ENCODE measurements at places on chromosomes 6 and 20. TPM values are rescaled to one million over a fixed set of nuclear protein-coding genes. Genes with fewer than 3 reads are reported as not detected.

- DNase-seq, result no peak
Observed at GRCh38 chr6:144106206-144106605, 10.8 kb upstream of the SF3B5 start.

- DNase-seq, result no peak
Observed at GRCh38 chr6:108210556-108210955, 44.7 kb downstream of the NR2E1 start.

- no peak for DNase-seq
Observed at GRCh38 chr6:138424004-138424904, 20.2 kb downstream of the HEBP2 start.

DNA sequence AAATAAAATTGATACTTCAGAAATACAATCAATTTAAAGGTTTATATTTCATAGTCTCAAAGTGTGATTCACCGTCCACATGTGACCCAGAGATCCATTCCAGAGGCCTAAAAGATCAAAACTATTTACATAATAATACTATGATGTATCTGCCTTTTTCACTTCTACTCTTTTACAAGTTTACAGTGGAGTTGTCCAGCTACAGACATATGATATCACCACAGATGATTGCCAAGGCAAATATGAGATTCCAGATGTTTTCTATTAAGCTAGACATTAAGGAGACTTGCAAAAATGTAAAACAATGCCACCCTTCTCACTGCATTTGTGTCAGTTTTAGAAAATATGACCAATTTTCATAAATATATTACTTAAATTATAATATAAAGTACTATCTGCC, 443.7 kb downstream of the GJA1 start:
- DNase-seq, result no peak

DNA sequence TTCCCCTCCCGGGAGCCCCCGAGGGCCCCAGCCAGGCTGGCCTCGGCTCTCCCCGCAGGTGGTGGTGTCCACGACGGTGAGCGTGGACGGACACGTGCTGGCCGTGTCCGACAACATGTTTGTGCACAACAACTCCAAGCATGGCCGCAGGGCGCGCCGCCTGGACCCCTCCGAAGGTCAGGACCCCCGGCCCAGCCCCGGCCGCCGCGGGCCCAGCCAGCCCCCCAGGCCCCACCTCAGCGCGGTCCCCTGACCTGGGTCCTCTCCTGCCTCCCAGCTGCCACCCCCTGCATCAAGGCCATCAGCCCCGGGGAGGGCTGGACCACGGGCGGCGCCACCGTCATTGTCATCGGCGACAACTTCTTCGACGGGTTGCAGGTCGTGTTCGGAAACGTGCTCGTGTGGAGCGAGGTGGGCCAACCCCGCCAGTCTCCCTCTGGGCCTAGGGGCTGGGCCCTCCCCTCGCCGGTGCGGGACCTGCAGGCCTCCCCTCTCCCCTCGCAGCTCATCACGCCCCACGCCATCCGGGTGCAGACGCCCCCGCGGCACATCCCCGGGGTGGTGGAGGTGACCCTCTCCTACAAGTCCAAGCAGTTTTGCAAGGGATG, 51.0 kb downstream of the CPXM1 start:
- DNase-seq, result no peak

GRCh38 chr20:37956107-37956585, 53.2 kb downstream of the VSTM2L start:
- no peak for DNase-seq

DNA sequence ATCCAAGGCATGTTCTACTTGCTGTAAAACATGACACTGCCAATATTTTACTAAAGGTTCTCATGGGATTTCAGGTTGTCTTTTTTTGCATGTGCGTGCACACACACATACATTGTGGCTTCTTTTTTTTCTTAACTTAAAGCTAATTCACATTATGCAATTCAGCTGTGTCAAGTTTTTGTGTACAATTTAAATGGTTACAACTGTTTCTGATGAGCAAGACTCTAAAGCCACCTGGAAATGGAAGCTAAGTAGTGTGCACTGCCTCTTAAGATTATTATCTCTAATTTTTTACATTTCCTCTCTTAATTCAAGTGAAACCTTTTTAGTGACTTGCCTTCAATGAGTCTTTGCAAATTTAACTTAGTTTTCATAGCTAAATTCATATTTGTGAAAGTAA, 75.3 kb downstream of the TULP4 start:
- no peak for DNase-seq

DNA sequence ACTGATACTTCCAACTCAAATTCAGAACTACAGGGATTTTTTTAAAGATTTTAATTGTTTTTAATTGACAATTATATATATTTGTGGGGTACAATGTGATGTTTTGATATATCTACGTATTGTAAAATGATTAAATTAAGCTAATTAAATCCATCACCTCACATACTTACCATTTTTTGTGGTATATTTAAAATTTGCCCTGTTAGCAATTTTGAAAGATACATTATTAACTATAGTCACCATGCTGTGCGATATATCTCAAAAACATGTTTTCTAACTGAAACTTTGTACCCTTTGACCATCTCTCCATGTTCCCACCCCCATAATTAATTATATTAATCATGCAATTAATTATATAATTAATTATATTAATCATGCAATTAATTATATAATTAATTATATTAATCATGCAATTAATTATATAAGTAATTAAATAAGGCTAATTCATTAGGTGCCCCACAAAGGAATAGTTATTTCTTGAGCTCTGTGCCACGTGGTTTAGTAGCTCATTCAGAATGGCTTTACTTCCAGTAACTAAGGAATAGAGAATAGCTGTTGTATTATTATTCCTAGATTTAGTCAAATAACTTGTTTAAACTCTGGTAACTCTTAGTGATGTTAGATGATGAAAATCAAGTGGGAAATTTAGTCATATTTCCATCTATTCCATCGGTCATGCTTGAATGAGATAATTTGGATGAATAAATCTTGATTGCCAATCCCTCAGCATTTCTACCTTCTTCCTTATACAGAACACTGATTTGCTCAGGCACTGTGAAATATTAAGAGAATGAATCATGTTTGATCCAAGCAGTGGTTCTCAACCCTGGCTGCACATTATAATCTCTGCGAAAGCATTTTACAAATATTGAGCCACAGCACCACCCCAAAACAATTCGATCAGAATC, 25.1 kb downstream of the LOC128125822 start:
- no peak for DNase-seq

DNA sequence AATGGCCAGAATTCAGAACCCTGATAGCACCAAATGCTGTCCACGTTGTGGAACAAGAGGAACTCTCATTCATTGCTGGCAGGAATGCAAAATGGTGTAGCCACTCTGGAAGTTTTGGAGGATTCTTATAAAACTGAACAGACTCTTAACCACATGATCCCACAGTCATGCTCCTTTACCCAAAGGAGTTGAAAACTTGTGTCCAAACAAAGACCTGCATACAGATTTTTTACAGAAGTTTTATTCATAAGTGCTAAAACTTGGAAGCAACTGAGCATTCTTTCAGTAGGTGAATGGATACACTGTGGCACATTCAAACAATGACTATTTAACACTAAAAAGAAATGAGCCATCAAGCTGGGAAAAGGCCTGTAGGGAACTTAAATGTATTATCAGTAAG, 32.5 kb downstream of the PREP start:
- DNase-seq, result no peak

DNA sequence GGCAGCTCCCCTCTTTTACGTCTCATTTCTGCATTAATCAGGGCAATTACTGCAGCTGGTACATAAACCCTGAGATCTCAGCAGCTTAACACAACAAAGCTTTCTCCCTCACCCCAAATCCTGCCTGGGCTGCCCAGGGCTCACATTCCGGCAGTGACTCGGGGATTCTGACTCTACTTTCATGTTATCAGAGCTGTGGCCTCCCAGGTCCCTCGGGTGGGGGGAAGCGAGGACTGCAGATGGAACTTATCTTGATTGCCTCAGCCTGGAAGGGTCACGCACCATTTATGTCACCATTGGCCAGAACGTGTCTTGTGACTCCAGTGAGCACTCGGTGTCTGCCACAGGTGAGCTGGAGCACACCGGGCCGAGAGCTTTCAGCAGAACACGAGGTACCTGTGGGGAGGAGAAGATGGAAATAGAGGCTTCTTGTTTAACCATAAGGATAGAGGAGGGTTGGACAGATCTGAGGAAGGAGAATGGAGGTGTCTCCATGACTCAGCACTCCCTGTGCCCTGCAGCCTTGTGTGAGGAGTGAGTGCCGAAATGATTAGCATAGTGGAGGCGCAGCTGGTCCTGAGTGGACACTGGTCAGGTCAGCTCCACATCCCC, 88.5 kb upstream of the EXOC2 start:
- no peak for DNase-seq

- DNase-seq, result no peak
Observed at GRCh38 chr6:73264446-73264845, 1.4 kb upstream of the KHDC1 start.

DNA sequence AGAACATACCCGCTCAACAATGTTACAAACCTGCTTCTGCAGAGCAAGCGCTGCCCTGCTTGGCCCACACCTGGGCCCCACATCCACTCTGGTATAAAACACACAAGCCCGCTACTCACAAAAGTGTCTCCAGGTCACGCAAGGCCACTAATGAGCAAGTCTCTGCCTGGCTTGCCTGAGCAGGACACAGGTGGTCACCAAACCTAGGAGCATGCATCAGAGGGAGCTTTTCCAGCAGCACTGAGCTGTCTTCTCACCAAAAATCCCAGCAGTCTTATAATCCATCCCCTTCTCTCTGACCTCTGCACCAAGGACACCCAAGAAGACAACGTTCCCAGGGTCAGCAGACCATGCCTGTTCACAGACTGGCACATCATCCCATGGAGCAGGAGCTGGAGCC, 100.8 kb downstream of the DLL1 start:
- DNase-seq, result no peak

DNA sequence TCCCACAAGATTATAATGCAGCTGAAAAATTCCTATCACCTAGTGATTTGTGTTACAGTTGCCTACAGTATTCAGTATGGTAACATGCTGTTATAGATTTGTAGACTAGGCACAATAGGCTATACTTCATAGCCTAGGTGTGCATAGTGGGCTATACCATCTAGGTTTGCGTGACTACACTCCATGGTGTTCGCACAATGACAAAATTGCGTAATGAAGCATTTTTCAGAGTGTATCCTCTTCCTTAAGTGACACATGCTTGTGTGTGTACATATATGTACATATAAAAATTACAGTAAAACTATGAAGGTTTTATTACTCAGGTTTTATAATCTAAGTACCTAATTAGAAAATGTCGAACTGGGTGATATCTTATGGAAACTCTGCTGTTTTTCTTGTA, 133.0 kb downstream of the FARS2 start:
- no peak for DNase-seq

DNA sequence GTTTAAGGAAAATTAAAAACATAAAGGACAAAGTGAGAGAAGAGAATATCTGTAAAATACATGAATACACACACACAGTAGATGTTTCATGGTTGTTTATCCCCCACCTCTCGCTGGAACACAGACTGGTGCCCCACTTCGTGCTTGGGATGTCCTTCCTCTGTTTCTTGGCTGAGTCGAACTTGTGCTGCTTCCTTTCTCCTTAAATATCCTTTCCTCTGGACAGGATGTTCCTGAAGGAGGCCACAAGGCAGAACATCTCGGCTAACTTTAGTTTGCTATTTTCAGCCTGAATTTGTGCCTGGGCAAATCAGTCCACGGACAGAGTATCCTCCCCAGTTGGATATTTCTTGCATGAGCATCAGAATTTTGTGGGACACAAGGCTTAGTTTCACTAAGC, 54.7 kb upstream of the ZMYND8 start:
- no peak for DNase-seq

GRCh38 chr6:44820759-44821158, 433.3 kb downstream of the CDC5L start:
- no peak for DNase-seq

- peak; percentile 29 for DNase-seq
Observed at GRCh38 chr6:154732538-154733182, 556 bp upstream of the SCAF8 start.

DNA sequence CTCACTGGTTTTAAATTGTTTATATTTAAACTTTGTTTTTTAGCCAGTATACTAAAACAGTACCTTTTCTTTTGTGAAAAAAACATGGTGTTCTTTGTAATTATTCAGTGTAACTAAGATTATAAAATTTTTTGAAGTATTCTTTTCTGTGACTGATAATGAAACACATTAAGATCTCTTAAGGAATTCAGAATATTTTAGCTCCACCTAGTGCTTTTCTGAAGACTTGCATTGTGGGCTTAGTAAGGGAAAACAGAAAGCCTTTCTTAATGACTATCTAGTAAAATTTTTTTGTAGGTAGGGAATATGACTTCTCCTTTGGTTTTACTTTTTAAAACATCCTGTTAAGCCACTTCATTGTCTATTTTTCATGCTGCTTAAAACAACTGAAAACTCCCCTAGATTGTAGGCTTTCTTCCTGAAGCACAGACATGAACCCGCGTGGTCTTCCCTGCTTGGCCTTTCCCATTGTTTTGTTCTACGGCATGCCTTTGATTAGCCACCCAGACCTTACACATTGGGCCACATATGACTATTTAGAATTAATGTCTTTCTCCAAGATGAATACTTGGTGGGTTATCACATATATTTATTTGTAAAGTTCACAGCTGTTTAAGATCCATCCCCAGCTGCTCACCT, 72.1 kb downstream of the AFDN start:
- DNase-seq, result no peak

- DNase-seq, result no peak
Observed at GRCh38 chr6:2651536-2651935, 99.2 kb downstream of the MYLK4 start.

- DNase-seq, result no peak
Observed at GRCh38 chr6:46972531-46972930, 50.8 kb upstream of the ADGRF5 start.

DNA sequence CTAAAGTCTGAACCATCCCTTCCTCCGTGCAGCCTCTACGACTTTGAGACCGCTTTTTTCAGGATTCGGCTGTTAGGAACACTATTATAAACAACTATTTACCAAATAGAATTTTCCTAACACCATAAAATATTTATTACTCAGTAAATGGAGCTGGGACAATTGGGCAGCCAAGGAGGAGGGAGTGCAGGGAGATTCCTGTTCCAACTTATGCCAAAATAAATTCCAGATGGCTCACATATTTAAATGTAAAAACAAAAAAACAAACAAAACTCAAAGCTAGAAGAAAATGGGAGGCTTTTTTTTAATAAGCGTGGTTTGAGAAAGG, 48.1 kb downstream of the TCP11 start:
- no peak for DNase-seq

- no peak for DNase-seq
Observed at GRCh38 chr20:17223553-17223952, 3.3 kb upstream of the PCSK2 start.

DNA sequence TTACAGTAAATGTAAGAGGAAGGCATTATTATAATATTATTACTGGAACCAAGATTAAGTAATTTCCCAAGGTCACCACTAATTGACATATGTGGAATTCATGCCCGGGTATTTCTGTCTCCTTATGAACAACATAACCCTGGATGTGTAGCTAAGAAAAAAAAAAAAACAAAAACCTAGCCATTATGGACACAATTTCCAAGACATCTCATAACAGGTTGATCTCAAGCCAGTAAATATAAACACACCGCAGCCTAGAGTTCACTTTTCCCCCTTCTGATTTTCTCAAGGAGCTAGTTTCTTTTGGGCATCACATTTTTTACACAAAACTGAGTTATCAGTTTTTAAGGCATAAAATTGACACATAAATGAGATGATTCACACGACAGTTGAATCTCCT, 306.5 kb upstream of the RSPO3 start:
- no peak for DNase-seq

PPIL6 gene
- total RNA-seq, result 2.8 TPM

UST gene
- total RNA-seq, result 29.4 TPM

KHDRBS2 gene
- total RNA-seq, result 0.22 TPM

MUC21 gene
- not detected for total RNA-seq

PPP1R3G gene
- total RNA-seq, result 2.1 TPM

REM1 gene
- total RNA-seq, result 4.4 TPM

CEBPB gene
- total RNA-seq, result 202 TPM

PPP1R16B gene
- 4.8 TPM for total RNA-seq

OOEP gene
- total RNA-seq, result not detected

PHACTR1 gene
- total RNA-seq, result 1.8 TPM
